ENCODE measurements at places on chromosomes 4 and X.

DNA sequence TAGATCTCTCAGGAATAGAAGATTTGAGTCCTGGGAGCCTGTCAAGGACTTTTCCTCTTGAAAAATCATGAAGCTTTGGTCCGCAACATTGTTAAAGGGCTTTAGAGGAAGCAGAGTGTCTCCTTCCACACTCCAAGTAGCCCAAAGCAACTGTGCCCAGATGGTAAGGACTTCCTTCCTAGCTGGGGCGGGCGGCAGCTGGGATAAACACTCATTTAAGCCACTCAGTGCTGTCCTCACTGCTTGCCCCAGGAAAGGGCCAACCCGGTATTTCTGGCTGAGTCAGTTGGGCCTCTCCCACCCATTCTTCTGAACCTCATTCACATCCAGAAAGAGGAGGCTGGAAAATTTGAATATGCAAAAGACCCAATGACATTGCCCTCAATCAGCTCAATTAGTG, 144.3 kb downstream of the CHIC2 start:
- DNase-seq, result no peak

- no peak for DNase-seq
These were observed 177.4 kb downstream of the DCHS2 start for GRCh38 chr4:154314248-154314647.

DNA sequence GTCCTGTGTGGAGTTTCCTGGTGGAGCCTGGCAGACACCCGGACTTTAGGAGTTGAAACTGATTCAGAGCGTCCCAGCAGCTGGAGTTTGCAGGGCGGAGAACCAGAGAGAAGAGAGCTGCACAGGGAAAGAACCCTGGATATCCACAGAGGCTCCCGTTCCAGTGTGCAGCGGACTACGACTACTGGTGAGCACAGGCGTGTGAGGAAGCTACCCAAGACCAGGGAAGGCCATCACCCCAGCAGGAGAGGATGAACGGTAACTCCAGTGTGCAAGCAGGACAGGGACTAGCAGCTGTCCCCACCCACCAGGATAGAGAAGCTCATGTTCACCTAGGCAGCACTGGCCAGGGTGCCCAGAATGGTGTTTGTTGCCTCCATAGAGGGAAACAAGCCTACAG, 2.3 kb downstream of the LAGE3 start:
- no peak for DNase-seq

- no peak for DNase-seq
These were observed 19.3 kb downstream of the DHX15 start for GRCh38 chr4:24565054-24565453.

- DNase-seq, result no peak
These were observed 20.6 kb downstream of the GSX2 start for GRCh38 chr4:54120518-54120917.

- no peak for DNase-seq
These were observed 234.4 kb upstream of the ATP6AP2 start for GRCh38 chrX:40346379-40346778.

DNA sequence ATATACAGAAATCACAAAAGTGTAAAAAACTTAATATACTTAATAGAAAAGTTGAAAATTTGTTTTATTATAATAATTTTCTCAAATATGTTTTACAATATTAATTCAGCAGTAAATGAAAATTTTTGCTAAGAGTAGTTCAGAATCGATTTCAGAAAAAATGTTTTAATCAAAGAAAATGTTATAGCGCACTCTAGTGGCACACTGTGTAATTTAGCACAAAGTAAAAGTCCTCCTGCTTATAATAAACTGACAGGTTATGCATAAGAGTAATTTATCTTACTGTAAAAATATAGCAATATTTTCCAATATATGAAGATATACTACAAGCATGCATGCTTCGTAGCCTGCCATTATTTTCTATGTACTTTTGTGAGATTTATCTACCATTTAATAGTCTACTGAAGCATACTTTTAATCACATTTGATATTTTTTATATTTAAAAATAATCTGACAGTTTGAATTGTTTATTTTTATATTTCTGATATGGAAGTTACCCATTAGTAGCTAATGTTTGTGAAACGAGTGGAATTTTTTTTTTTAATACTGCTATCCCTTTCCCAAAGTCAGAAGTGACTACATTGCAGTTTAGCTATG, 217.9 kb upstream of the KLHL4 start:
- no peak for DNase-seq

DNA sequence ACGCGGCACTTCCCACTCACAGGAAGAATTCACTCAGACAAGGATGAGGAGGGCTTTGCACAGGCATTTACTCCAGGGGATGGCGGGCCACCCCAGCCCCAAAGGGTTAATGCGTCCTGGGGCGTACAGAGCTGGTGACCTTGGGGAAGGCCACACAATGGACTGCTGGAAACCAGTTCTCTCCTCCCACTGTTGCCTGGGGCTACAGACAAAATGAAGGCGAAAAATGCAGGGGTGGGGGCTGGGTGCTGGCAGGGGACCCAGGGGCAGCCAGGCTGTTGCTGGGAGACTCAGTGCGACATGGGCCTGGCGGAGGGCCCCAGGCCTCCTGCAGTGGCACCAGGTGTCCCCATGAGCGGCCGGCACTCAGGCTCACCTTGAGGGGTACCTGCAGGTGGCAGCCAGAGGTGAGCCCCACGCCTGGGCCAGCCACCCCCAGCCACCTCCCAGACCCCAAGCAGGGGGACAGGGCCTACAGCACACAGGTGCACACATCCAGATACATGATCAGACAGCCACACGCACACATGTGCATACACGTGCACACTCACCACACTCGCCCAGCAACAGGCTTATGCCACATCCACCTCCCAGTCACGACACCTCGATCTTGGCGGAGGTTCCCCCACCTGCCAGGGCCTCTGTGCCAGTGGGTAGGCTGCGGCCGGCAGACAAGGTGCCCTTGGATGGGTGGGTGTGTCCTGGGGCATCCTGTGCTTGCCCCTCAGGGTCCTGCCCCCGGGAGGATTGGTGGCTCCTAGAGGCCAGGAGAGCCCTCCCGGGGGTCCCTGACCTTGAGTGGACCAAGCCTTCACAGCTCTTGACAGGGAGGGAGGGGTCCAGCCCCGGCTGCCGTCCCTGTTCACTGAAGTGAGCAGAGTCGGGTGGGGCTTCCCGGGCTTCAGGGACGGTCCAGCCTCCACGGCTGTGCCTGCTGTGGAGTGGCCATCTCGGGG, 13.1 kb downstream of the NAT8L start:
- no peak for DNase-seq

- DNase-seq, result no peak
These were observed 70.1 kb downstream of the CENPC start for GRCh38 chr4:67475155-67475554.

DNA sequence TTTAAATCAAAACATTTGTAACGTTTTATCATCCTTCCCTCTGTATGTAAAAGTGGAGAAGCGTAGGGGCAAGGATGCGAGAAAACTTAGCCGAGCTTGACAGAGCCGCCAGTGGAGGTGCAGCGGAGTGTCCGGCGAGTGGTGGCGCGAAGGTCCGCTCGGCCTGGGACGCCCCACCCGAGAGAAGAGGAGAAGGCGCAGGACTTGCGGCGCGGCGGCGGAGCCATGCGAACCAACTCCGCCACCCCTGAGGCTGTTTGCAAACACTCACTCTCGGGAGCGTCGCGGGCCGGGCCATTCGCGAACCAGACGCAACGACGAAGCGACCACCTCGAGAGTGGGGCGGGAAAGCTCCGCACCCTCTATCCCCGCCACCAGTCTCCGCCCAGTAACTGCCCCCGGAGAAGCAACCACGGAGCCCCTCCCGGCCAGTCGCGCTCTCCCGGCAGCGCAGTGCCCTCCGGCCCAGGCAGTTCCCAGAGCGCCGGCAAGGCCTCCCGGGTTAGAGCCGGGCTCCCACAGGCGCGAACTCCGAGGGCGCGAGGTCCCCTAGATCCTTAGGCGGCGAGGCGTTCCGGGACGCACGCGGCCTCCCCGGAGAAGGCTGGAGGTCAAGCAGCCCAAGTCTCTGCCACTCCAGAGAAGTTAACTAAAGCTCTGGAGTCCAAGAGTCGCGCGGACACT, 2.3 kb upstream of the MAB21L2 start:
- no peak for DNase-seq

- no peak for DNase-seq
These were observed 55.0 kb upstream of the BMP2K start for GRCh38 chr4:78720994-78721677.

DNA sequence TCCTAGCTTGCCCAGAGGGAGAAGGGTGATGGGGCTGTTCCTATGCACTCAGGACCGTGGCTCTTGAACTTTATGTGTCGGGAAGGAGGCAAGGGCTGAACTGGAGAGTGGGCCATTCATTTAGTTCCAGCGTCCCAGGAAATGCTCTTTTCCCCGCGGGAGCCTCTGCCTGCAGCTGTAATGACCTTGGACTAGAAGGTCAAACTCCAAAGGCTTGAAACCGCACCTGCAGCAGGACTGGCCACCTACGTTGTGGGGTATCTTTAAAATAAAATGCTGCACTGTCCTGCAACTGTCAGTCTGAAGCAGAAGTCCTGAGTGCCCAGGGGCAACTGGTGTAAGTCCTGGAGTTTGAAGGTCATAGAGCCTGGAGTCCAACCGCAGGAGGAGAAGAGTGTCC, 61.5 kb upstream of the LSM6 start:
- no peak for DNase-seq

DNA sequence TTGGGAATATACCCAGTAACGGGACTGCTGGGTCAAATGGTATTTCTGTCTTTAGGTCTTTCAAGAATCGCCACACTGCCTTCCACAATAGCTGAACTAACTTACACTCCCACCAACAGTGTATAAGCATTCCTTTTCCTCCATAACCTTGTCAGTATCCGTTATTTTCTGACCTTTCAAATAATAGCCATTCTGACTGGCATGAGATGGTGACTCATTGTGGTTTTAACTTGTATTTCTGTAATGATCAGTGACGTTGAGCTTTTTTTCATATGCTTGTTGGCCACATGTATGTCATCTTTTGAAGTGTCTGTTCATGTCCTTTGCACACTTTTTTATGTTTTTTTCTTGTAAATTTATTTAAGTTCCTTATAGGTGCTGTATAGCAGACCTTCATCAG, 81.2 kb downstream of the ADAM29 start:
- DNase-seq, result no peak

- DNase-seq, result peak; percentile 7
These were observed 1718.8 kb upstream of the PCDH10 start for GRCh38 chr4:131430302-131430701.

- no peak for DNase-seq
These were observed 69.3 kb downstream of the BTC start for GRCh38 chr4:74724979-74725378.

DNA sequence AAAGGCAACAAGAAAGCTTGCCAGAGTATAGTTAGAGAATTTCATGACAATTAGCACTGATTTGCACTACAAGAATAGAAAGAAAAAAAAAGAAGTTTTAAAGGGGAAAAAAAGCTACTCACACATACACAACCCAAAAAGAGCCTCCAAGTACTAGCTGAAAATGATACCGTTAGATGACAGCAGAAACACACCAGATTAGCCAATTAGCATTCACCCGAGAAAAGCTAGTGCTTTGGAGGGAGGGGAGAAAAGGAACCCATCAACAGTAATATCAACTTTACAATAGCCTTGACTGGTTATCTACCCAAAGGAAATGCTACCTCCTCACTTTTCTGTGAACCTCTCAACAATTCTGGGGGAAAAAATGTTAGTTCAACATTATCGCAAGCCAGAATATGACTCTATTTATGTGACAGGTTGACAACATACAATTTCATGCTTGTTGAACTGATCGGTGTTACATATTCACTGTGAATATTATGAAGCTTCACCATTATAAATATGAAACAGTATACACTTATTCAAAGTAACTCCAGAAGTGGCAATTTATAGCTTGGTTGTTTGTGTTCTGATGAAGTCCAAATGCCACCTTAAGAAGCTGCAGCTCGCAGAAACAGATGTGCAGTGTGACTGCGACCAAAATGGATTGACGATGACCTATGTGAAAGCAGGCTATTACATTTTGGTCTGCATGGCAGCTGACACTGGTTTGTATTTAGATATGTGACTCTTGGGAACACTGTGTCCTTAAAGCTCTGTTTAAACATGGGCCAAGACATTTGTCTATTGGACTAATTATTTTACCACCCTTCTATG, 15.9 kb downstream of the PPARGC1A start:
- no peak for DNase-seq

- DNase-seq, result no peak
These were observed 114.7 kb downstream of the TRAPPC11 start for GRCh38 chr4:183773790-183774189.

- no peak for DNase-seq
These were observed 16.9 kb downstream of the CYBB start for GRCh38 chrX:37796805-37797204.

DNA sequence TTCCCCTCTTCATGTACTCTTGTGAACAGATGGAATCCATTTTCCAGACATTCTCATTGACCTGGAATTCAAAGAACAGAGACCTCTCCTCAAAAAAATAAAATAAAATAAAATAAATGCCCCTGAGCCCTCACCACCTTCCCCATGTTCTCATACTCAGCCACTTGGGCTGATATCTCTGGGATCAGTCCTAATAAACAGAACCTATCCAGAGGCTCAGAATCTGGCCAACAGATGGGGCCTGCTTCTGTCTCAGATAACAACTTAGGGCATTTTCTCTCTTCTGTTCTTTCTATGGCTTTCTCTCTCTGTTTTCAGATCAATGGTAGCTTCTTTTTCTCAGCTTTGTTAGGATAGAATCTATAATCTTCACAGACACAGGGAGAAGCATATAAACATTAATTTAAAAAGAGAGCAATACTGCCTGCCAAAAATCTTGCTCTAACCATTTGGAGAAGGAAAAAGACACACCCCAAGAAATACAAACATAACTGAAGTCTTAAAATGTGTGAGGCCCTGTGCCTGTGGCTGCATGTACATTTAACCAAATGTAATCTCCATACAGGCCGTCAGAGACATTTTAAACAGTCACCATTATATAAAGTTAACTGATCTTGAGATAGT, 907.1 kb downstream of the FAT4 start:
- no peak for DNase-seq

DNA sequence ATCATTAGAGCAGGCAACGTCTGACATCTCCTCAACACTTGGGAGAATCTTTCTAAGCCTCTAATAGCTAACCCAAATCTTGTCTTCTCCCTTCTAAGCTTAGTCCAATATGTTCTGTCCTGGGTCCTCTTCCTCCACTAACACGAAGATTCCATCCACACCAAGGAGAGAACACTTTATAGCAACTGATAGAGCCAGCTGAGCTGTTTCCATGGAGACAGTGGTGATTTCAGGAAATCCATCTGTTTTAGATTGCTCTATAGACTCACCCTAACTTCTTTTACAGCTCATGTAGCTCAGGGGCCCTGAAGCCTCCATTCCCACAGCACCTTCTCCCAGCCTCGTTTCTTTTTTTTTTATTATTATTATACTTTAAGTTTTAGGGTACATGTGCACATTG, 37.4 kb downstream of the SCD5 start:
- no peak for DNase-seq
